ENCODE measurements at places on chromosomes 1 and 21.

DNA sequence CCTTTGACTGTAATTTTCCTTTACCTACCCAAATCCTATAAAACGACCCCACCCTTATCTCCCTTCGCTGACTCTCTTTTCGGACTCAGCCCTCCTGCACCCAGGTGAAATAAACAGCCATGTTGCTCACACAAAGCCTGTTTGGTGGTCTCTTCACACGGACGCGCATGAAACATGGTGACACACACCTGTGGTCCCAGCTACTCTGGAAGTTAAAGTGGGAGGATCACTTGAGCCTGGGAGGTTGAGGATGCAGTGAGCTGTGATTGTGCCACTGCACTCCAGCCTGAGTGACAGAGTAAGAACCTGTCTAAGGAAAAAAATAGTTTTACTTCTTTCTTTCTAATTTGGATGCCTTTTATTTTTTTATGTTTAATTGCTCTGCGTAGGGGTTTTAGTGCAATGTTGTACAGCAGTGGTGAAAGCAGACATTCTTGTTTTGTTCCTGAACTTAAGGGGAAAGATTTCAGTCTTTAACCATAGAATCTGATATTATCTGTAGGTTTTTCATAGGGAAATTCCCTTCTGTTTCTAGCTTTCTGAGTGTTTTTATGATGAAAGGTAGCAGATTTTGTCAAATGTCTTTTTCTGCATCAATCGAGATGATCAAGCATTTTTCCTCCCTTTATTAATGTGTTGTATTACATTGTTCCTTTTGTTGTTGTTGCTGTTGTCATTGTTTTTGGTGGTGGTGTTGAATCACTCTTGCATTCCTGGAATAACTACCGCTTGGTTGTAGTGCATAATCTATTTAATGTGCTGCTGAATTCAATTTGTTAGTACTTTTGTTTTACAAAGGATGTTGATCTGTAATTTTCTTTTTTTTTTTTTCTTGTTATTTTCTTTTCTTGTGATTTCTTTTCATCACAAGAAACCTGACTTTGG is 497.4 kb downstream of the DISC1 start:
- no peak for DNase-seq

DNA sequence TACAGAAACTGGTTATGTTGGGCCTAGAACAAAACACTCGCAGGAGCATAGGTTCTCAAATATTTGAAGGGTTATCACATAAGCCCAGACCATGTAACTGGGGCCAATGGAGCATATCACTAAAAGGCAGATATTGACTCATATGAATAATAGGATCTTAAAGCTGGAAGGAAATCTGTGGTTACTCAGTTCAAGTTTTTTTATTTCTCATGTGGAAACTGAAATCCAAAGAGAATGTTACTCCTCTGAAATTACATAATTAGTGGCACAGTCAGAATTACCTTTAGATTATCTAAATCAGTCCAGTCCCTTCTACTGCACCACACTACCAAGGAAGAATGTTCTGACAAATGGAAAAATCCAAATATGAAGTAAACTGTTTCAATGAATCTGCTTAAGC is 12.0 kb downstream of the SLAMF8 start:
- DNase-seq = no peak

GRCh38 chr1:37481289-37482003 is 7.1 kb downstream of the ZC3H12A start:
- DNase-seq = no peak

DNA sequence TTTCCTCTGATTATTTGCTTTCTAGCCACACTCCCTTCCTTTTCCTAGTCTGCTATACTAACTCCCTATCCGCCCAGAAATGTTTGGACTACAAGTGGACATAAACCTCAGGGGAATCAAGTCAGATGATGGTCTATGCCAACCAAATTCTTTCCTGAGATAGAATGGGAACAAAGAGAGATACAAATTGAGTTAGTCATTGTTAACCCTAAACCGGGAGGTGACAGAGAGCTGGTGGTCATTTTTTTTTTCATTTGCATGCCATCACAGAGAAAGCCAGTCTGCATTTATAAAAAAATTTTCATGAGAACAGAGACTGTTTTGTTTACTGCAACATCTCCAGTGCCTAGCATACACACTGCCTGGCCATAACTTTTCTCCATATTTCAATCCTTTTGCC is 35.0 kb downstream of the MYSM1 start:
- DNase-seq = no peak

DNA sequence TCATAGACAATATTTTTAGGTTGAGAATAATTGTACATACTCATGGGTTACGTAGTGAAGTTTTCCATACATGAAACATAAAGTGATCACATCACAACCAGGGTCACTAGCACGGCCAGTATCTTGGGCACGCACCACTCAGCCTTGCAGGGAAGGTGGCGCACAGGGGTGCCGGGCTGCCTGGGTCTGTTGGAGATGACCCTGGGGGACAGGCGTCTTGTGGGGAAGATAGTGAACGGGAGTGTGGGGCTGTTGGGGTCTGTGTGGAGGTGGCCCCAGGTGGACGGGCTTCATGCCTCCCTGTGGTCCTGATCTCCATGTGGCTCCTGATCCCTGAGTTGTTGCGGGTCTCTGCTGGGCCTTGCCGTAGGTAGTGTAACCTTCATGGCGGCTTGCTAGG is 38.3 kb upstream of the PRSS38 start:
- no peak for DNase-seq

DNA sequence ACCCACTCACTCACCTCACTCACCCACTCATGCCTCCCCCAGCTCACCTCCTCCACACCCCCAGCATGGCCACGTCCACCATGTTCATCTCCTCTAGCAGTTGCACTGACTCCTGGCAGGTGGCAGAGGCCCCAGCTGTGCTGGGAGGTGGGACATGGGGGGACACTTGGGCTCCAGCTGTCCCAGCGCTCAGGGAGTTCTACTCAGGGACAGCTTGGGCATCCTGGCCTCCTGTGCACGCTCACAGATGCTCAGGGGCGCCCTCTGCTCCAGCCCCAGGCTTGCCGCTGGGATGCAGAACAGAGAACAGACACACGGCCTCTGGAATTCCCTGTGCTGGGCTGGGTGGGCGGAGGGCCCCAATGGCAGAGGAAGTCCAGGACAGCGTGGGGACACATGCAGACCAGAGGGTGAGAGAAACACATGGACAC is 5.2 kb downstream of the KRTAP10-8 start:
- DNase-seq = no peak

- DNase-seq = no peak
Observed at GRCh38 chr1:9363061-9363471, 70.4 kb downstream of the SPSB1 start.

Measured in SHP77 treated with DMSO at 0.1 percent for 48 hours (cell line).